Common myeloid progenitor, CD34-positive (primary cell): ENCODE measurements at places on chromosomes 7 and 10.
A peak's percentile ranks its signal among the peaks of the same experiment; 100 is the strongest.

GRCh38 chr7:23184709-23185359, 3.0 kb downstream of the NUP42 start:
- H3K4me1 ChIP-seq, result peaks cover 33% of the 10 kb centered on the region
- H3K27me3 ChIP-seq, result no peaks in the 10 kb centered on the region
- peaks cover 5% of the 10 kb centered on the region for H3K36me3 ChIP-seq
- peak; percentile 47 for DNase-seq

DNA sequence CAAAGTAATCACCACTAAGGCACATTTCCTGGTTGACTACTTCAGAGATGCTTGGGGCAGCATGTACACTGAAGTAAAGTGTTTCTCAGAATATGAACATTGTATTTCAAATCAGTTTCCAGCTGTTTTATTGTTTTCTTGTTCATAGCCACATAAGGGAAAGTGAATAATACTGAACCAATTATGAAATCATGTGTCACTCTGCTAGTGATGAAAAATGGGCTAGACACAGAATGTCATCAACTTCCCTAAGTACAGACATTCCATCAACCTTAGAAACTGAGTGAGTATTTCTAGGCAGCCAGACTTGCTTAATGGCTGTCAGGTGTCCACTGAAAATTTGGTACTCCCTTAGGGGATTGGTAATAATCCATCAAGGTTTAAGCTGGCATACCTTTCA, 603.5 kb downstream of the ARL4A start:
- no peak for DNase-seq
- no peaks in the 10 kb centered on the region for H3K27me3 ChIP-seq
- H3K36me3 ChIP-seq, result no peaks in the 10 kb centered on the region
- no peak overlapping the region for H3K4me3 ChIP-seq
- no peaks in the 10 kb centered on the region for H3K4me1 ChIP-seq
- H3K27ac ChIP-seq, result no peak overlapping the region

- DNase-seq, result no peak
- no peak overlapping the region for H3K4me3 ChIP-seq
- H3K4me1 ChIP-seq, result no peaks in the 10 kb centered on the region
- H3K27me3 ChIP-seq, result no peaks in the 10 kb centered on the region
- H3K36me3 ChIP-seq, result no peaks in the 10 kb centered on the region
Observed at GRCh38 chr10:77550378-77550777, 87.2 kb downstream of the KCNMA1 start.

DNA sequence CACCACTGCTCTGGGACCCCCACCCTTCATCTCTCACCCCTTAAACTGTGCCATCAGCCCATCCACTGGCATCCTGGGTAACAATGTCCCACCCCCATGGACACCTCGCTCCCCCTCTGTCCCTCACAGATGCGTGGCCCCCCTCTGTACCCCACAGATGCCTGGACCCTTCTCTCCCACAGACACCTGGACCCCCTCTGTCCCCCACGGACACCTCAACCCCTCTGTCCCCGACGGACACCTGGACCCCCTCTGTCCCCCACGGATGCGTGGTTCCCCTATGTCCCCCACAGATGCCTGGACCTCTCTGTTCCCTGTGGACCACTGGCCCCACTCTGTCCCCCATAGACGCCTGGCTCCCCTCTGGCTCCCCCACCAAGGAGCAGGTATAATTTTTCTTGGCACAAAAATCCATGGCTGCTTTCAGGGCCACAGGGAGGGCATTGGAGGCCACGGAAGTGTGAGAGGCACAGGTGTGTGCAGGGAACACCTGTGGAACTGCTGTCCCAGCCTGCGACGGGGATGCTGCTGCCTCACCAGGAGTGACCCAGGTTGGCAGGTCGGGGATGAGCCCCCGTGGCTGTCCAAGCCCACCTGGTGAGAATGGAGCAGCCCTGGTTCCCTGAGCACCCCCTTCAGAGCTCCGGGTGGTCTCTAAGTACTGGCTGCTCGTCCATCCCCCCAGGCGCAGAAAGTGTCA, 193.5 kb downstream of the PTPRN2 start:
- no peak overlapping the region for H3K4me3 ChIP-seq
- no peaks in the 10 kb centered on the region for H3K4me1 ChIP-seq
- H3K27ac ChIP-seq, result no peak overlapping the region
- DNase-seq, result no peak

DNA sequence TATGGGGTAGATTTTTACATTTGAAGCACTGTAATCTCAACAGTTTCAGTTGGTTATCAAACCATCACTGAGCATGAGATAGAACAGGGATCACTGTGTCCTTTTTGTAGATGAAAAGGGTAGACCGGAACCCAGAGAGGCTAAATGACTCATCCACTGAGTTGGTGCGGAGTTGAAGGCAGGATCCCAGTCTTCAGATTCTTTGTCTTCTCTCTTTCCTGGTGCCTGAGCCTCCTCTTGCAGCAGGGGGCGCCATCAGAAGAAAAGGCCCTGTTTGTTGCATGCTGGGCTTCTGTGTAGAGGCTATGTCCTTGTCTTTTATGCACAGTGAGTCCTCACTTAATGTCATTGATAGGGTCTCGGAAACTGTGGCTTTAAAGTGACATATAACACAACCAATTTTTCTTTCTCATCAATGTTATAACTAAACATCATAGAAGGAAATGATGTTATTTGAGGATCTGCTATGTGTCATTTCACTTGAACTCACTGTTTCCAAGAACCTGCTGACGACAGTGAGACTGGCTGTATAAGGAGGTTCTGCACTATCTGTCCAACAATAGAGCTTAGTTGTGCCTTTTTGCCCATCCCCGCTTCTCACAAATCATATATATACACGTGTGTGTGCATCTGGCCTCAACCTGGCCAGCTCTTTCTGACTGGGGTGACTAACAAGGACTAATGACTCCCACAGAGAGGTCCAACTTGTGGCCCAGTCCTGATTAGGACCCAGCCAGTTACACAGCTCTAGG, 14.3 kb downstream of the ZNF282 start:
- DNase-seq, result peak; percentile 60
- peaks cover 86% of the 10 kb centered on the region for H3K36me3 ChIP-seq
- no peaks in the 10 kb centered on the region for H3K27me3 ChIP-seq
- no peaks in the 10 kb centered on the region for H3K4me1 ChIP-seq
- no peak overlapping the region for H3K4me3 ChIP-seq
- no peak overlapping the region for H3K27ac ChIP-seq

DNA sequence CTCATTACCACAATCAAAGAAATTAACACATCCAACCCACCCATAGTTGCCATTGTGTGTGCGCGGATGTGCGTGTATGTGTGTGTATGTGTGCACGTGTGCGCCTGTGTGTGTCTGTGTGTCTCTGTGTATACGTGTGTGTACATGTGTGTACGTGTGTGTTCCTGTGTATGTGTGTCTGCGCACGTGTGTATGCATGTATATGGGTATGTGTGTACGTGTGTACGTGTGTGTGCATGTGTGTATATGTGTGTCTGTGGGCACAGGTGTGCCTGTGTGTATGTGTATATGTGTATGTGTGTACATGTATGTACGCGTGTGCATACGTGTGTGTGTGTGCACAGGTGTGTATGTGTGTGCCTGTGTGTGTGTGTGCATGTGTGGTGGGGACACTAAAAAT, 48.9 kb downstream of the EGFR start:
- no peaks in the 10 kb centered on the region for H3K36me3 ChIP-seq
- no peak for DNase-seq
- H3K4me3 ChIP-seq, result no peak overlapping the region
- no peak overlapping the region for H3K27ac ChIP-seq
- H3K27me3 ChIP-seq, result peaks cover 11% of the 10 kb centered on the region
- H3K4me1 ChIP-seq, result no peaks in the 10 kb centered on the region

- no peaks in the 10 kb centered on the region for H3K36me3 ChIP-seq
- no peaks in the 10 kb centered on the region for H3K4me1 ChIP-seq
- no peaks in the 10 kb centered on the region for H3K27me3 ChIP-seq
- DNase-seq, result peak; percentile 42
- no peak overlapping the region for H3K27ac ChIP-seq
- H3K4me3 ChIP-seq, result no peak overlapping the region
Observed at GRCh38 chr10:62594093-62594520, 210.4 kb upstream of the ADO start.

- peaks cover 13% of the 10 kb centered on the region for H3K36me3 ChIP-seq
- H3K27ac ChIP-seq, result peak overlapping the region; percentile 40
- no peaks in the 10 kb centered on the region for H3K27me3 ChIP-seq
- no peak overlapping the region for H3K4me3 ChIP-seq
Observed at GRCh38 chr7:102064361-102065025, 222.2 kb upstream of the SH2B2 start.
